ENCODE measurements at places on chromosomes 5 and 9. TPM values are rescaled to one million over a fixed set of nuclear protein-coding genes. Genes with fewer than 3 reads are reported as not detected.

Gene C9orf50
- not detected for total RNA-seq

Gene LHX3
- not detected for total RNA-seq

Gene GLRA1
- total RNA-seq: not detected

Gene GKAP1
- 0.06 TPM for total RNA-seq

Gene KIAA0825
- 3.1 TPM for total RNA-seq

- DNase-seq: peak; percentile 29
These were observed 1.6 kb downstream of the COL5A1 start for GRCh38 chr9:134643222-134643671.

DNA sequence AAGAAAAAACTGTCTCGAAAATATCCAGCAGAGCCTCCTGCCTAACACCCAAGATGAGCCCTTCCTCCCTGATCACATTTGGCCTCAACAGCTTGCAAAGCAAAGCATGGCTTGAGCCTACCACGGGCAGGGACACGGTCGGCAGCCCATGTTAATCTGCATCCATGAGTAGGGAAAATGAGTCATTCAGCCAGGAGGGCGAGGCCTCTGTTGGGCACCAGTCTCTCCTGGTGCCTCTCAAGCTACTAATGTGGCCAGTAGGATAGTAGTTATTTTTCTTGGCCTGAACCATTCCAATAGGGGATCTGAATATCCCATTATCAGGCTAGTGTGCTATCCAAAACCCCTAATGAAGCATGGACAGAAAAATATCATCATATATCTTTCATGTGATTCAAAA, 43.0 kb upstream of the SHB start:
- peak; percentile 4 for DNase-seq

GRCh38 chr5:111461934-111462333, 50.4 kb downstream of the STARD4 start:
- no peak for DNase-seq

- DNase-seq: no peak
These were observed 6.6 kb downstream of the GOLGA1 start for GRCh38 chr9:124934290-124934689.

GRCh38 chr5:113102121-113102531, 125.5 kb downstream of the DCP2 start:
- peak; percentile 49 for DNase-seq

- DNase-seq: no peak
These were observed 111.2 kb downstream of the SMARCA2 start for GRCh38 chr9:2126331-2126803.

DNA sequence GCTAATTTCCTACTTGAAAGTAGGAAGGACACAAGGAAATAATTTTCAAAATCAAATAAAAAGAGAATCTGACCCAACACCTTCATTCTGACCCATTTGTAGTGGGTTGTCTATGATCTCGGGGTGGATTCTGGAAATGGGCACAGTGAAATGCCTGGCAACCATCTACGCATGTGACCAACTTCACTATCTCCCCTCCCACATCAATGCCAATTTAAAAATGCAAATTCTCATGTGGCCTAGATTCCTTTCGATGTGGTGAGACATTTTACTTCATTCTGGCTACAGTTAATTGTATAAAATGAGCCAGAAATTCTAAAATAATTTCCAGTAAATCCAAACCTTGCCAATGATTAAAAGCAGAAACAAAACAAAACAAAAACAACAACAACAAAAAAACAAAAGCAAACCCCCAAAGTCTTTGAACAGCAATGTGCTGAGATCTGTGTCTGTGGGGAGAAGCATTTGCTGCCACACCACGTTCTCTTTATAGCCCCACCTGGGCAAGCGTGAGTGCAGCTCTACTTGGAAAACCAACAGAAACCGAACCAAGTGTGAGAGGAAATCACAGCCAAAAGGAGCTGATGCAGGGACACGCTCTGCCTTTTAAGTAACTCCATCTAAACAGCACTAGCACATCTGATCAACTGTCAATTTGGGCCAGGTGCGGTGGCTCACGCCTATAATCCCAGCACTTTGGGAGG, 59.0 kb downstream of the USP20 start:
- no peak for DNase-seq

DNA sequence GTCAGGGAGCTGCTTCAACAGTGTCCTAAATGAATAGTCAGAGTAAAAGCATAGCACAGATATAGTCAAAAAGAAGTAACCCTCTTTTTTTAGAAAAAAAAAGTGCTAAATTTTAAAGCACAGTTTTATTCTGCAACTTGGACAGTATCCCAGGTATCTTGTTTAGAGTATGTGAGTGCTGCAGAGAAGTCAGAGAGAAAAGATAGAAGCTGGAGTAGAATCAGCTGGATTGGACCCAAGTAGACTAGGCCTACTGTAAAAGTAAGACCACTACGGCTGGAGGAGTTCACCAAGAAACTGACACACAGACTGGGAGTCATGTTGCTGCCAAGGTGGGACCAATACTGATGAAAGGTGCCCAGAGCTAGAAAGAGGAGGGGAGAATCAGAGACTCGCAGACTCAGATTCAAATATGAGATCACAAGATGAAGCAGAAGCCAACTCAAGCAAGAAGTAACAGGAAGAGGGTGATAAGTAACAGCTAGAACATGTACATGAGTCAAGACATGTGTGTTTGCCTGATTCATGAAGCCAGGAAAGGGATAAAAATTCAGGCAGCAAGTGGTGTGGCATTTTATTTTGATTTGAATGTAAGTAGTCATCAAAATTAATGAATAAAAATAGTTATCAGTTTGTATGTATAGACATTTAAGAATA, 25.6 kb upstream of the TUSC1 start:
- DNase-seq: no peak

- DNase-seq: peak; percentile 51
These were observed 201.9 kb downstream of the ZNF608 start for GRCh38 chr5:124544366-124545055.

GRCh38 chr5:123585871-123586270, 73.9 kb downstream of the CSNK1G3 start:
- DNase-seq: no peak
